ENCODE measurements at places on chromosomes 11 and 22.

- DNase-seq: no peak
Observed at GRCh38 chr22:44700456-44700855, 1.5 kb upstream of the PRR5 start.

DNA sequence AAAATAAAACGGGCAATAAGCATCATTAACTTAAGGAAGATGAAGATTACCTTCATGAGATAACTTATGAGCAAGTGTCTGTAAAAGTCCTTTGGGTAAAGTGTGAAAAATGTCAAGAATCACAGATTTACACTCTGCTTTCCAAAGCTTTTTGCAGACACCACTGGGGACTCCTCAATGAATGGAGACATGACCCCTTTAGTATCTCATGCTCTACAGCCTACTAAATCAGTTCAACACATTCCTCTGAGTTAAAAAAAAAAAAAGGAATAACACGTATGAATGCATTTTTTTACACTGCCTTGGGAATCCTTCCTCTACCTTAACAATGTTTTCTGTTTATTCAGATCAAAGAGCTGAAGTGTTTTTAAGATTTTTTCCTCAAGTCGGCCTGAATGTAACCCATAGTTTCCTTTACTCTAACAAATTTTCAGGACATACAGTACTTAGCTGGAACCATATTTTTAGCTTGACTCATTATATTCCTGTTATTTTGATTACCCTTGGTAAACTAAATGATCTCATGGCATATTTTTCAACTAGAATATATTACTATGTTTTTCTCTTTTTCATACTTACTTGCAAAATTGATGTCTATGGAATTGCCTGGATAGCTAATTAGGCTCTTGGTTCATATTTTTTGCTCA lies 25.9 kb upstream of the RAB30 start:
- DNase-seq: no peak

- DNase-seq: no peak
Observed at GRCh38 chr11:36109850-36110606, 166.2 kb downstream of the LDLRAD3 start.

DNA sequence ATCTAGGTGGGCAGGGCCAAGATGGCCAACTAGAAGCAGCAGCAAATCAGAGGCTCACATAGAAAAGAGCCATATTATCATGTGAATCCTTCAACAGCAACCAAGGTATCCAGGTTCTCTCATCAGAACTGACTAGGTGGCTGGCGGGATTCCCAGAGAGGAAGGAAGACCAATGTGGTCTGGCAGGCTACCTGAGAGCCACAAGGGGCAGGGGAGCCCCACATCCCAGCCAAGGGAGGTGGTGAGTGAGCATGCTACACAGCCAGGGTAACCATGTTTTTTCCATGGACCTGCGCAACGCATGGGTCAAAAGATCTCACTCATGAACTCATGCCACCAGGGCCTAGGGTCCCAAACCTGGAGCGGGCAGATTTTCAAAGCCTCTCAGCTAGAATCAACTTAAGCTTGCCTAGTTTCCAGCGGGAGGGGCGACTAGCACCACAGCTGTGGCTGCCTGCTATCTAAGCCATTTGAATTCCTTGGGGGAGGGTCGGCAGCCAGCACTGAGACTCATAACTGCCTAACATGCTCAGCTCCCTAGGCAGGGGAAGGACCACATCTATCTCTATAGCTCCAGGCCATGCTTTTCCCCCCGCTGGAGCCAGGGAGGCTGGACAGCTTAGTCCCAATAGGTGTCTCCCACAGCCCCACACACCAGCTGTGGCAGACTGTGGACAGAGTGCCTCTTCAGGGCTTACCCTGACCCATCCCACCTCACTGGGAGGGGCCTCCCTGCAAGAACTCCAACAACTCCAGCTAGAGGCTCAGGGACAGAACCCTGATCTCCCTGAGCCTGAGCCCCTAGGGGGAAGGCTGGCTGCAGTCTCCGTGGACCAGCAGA lies 28.7 kb upstream of the CASP12 start:
- DNase-seq: no peak

DNA sequence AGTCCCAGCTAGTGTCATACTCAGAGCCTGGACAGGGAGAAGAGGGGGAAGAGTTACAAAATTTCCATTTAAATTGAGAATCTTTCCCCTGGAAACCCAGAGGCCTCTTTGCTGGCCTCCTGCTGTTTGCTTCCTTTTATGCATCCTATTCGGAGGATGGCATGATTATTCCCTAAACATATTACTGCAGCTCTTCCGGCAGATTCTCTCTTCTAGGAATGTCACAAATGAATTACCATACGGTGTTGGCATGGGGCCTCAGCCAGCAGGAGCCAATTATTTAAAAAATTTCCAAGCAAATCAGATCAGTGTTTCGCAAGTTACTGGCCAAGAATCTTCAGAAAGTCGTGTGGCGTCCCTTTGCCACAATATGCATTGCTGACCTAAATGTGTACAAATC lies 326.7 kb upstream of the NCAM1 start:
- DNase-seq: no peak

DNA sequence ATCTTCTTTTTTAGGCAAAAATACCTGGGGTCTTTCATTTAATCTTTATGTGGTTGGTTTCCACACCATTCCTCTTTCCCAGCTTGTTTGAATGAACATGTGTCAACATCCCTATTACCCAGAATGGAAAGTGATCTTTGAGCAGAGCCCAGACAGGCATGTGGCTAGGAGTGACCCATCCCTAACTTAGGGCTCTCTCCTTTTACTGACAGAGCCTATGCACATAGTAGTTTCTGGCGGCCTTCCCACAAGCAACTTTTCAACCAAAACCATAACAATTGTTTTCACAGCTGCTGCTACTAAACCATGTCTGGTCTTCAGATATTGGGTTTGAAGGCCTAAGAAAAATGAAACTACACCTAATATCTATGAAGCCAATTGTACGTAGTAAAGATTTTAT lies 107.5 kb downstream of the TENM4 start:
- no peak for DNase-seq

All from NB4 (cell line).